ENCODE measurements at places on chromosomes 5 and 9. TPM values are rescaled to one million over a fixed set of nuclear protein-coding genes. Genes with fewer than 3 reads are reported as not detected.

Gene COL27A1
- total RNA-seq: 9.9 TPM

Gene SV2C
- total RNA-seq: under 0.01 TPM

Gene ZSWIM6
- 11.8 TPM for total RNA-seq

Gene ACTBL2
- 0.19 TPM for total RNA-seq

Gene FOXD4L3
- under 0.01 TPM for total RNA-seq

Gene APBB3
- 31.3 TPM for total RNA-seq

Gene MUSK
- total RNA-seq: 0.19 TPM

Gene OR1Q1
- total RNA-seq: not detected

Gene MELK
- total RNA-seq: 7.0 TPM

Gene CSNK1A1
- 562 TPM for total RNA-seq

Gene THBS4
- 0.38 TPM for total RNA-seq

Gene ACTL7A
- total RNA-seq: not detected

Gene PCA3
- total RNA-seq: under 0.01 TPM

Measured in regular cardiac myocyte (primary cell).